ENCODE measurements at places on chromosomes 12 and 14.

DNA sequence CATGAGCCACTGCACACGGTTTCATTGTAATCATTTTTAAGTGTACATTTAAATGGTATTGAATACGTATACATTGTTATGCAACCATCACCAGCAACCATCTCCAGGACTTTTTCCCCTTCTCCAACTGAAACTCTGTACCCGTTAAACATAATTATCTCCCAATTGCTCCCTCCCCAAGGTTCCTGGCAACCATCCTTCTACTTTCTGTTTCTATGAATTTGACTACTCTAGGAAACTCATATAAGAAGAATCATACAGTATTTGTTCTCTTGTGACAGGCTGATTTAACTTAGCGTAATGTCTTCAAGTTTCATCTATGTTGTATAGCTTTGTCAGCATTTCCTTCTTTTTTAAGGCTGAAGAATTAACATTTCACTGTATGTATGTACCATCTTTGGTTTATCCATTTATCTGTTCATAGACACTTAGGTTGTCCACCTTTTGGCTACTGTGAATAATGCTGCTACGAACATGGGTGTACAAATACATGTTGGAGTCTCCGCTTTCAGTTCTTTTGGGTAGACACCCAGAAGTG is 223.1 kb downstream of the EFCAB11 start:
- no peak for DNase-seq

DNA sequence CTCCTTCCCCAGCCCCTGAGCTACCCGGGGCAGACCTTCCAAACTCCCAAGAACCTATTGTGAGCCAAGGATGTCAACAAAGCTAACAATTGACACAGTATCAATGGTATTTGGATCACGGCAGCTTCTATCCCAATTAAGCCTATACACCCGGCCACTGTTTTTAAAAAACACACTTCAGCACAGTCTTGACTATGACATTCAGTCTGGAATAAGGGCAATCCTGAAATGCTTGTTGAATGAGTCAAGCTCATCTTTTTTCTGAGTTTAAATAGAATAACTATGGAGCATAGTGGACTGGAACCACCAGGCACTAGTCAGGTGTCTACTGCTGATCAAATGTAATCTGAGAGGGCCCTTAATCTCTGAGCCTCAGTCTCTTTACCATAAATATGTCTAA is 5.7 kb downstream of the DENND5B start:
- DNase-seq = no peak

DNA sequence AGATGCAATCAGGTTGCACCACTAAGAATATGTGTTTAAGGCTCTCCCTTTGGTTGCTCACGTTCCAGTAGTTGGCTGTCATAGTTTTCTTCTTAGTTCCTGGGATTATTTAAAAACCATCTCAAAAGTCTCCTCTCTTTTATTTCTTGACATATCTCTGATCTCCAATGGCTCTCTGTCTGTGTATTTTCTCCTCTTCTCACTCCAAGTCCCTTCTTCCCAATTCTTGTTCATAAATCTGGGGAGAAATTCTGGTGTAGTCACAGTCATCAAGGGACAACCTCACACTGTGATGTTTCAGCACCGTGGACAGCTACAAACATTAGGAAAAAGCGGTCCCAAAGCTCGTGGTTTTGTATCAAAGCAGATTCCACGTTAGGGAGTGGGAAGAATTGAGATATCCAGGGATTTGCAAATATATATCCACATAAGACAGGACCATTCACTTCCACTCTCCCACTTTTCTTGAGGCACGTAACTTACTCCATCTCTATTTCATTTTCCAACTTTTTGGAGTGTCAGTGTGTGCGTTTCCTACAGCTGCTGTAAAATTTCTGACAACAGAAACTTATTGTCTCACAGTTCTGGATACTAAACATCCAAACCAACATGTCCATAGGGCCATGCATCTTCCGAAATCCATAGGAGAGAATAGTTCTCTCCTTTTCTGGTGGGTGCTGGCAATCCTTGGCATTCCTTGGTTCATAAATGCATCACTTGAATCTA is 80.6 kb upstream of the TMEM233 start:
- DNase-seq = no peak

- DNase-seq = no peak
These were observed 78.0 kb downstream of the METTL25 start for GRCh38 chr12:82436354-82436753.

- no peak for DNase-seq
These were observed 101.2 kb downstream of the EEA1 start for GRCh38 chr12:92827836-92828431.

DNA sequence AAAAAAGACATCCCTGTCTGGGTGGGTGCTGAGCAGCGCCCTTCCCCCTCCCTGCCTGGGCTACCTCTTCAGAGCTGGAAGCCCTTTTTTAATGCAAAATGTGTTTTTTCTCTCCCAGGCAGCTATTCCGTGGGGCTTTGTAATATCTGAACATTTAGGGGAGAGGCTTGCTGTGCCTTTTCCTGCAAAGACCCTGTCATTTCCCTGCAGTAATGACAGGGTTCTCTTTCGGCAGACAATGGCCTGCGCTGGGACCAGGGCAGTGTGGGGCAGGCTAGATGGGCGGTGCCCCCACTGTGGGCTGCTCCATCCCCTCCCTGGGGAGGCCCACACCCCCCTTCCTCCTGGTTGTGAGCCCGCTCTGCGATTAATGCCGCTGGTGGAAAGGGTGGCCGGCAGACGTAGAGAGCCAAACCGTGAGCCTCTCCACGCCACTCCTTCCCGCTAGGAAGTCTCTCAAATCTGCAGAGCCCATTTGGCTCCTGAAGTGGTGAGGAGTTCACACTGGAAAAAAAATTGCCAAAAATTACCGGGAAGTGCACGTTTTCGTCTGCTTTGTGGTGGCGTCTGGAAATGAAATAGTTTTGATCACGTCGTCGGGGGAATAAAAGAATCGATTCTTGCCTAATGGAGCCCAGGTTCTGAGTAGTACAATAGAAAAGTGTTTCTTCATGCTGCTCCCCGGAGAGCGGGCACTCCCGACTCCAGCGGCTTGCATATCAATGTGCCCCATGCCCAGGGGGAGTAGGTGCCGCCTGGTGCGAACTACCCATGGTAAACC is 31.5 kb downstream of the KIF26A start:
- DNase-seq = no peak

DNA sequence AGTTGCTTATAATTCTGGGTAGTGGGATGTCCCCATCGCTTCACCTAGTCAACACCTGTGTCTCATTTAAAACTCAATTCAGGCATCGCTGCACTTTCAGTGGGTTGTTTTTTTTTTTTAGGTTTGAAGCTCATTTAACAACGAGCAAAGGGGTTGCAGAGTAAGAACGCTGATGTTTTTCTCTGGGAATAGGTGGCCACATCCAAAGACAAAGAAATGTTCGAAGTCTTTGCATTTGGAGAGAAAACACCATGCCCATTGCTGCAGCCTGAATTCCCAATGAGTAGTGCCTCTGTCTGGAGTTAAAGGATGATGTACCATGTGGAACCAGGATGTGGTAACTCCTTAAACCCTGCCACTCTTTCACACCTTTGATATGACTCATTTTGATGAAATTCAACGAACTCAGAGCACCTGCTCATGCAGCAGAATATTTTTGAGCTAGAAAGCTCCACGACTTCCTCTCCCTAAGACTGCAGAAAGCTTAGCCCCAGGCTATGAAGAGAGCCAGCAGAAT is 35.1 kb upstream of the BATF start:
- DNase-seq = no peak

DNA sequence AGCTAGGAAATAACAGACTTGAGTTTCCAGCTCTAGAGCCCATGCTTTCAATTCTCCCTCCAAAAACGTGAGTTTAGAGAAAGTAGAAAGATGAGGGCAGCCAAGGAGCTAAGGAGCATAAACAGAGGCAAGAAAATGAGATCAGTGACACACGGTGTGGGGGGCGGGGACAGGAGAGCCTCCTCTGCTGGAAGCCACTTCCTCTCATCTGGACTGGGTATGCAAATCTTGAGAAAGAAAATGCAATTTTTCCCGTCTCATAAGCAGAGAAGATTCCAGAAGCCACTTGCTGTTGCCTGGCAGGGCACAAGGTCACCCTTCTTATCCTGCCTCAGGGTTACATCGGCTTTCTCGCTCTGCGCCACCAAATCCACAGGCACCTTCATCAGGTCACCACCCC is 6.0 kb downstream of the OR10P1 start:
- DNase-seq = peak; percentile 42

GRCh38 chr14:32200368-32201192 is 1.3 kb upstream of the RNU6-7 start:
- DNase-seq = no peak

- no peak for DNase-seq
These were observed 42.8 kb downstream of the ACSM4 start for GRCh38 chr12:7346551-7347225.

Measured in left lobe of liver (tissue), 2 donors.